ENCODE measurements at places on chromosomes 1 and 21.

DNA sequence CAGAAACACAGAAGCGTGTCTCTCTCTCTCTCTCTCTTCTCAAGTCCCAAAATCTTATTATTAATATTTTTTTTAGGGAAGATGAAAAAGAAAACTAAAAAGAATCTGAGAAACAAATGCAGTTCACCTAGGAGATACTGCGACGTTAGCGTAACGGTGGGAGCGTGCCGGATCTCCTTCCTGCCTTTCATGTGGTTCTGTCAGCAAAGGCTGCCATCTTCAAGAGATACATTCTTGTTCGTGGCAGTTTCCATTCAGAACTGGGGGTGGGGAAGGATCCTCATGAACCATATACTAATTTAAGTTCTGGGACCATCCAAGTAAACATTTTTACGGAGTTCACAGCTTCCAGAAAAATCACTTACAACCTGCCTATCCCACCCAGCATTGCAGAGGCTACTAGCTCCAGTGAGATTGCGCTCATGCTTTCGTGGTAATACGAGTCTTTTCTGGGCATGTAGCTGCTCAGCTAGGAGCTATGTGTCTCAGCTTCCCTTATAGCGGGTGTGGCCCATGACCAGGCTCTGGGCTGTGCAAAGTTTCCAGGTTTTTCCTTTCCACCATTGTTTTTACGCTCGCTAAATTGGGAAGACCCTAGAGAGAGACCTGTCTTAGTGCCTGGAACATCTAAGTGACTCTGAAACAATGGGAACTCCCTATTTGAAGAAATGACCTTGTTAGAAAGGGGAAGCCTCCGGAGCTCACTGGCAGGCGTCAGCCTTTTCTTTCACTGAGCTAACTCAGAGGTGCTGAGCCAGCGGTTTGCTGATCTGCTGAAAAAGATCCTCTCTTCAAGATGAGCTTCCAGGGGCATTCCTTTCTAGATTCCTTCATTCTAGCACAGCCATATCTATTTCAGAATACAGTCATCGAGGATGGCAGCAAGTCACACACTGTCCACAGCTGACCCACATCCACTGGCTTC is 17.3 kb downstream of the SLAMF1 start:
- peak; percentile 56 for DNase-seq

DNA sequence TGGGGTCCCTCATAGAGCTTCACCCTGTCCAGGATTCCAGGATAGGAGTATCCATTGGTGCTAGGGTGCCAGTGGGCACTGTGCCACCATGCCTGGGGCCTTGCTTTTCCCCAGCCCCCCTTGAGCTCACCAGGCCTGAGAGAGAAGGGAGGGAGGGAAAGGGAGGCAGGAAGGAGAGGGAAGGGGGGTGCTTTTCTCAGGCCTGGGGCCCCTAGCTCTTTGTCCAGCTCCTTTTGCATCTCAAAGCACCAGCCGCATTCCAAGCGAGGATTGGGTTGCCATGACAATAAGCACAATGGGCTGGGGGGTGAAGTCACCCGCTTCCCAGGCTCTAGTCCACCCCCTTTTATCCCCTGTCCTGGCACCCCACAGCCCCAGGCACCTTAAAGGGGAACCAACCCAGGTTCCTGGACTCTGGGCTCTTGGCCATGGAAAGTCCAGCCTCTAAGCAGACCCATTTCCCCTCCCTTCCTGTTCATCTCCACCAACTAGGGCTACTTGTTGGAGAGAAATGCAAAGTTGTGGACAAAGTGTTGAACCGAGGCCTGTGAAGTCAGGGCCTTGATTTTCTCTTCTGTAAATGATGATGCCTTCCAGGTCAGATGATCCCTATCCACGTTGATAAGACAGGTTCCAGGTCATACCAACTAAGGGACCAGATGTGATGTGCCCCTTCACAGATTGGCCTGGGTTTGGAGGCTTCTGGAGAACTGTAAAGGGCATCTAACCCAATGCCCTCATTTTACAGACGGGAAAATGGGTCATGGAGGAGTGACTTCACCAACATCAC is 11.4 kb downstream of the THBS3 start:
- DNase-seq, result no peak

- DNase-seq, result no peak
Observed at GRCh38 chr1:94734963-94735901, 84.9 kb upstream of the SLC44A3 start.

- DNase-seq, result no peak
Observed at GRCh38 chr1:59532102-59532501, 235.2 kb downstream of the FGGY start.

GRCh38 chr1:150233359-150234308 is 2.3 kb downstream of the ANP32E start:
- DNase-seq, result no peak

GRCh38 chr1:228803421-228803820 is 68.1 kb downstream of the RHOU start:
- no peak for DNase-seq

DNA sequence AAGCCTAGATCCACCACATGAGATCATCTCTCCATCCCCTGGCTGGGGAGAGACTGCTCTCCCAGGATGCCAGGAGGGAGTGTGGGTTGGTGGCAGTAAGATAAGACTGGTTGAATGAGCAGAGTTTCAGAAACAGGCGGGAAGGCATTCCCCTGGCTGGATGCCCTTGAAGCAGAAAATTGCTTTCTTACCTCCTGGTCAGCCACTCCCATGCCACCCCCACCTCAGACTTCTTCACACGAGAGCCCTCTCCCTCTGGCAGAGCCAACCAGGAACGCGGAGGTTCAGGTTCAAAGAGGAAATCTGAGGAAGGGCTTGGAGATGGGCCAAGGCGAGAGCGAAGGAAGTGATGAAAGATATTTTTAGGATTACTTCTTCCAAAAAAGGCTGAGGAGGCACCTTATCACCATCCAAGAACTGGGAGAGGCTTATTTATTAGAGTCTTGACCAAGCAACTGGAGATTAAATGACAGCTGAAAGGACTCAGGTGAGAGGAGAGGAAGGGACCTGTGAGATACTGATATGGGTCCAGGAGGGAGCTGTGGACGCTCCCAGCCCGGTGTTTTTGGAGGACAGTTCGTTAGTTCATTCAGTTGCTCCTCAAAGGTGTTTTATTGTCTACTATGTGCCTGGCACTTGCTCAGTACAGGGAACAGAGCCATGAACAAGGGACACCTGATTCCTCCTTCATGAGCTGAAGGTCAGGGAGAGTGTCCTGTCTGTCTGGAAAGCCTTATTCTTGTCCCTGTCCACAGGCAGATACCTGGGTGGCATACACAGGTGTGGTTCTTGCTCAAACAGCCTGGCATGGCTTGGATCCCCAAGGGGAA is 18.9 kb upstream of the SLC26A9 start:
- DNase-seq, result no peak

- no peak for DNase-seq
Observed at GRCh38 chr1:29488794-29489311, 252.5 kb downstream of the PTPRU start.

DNA sequence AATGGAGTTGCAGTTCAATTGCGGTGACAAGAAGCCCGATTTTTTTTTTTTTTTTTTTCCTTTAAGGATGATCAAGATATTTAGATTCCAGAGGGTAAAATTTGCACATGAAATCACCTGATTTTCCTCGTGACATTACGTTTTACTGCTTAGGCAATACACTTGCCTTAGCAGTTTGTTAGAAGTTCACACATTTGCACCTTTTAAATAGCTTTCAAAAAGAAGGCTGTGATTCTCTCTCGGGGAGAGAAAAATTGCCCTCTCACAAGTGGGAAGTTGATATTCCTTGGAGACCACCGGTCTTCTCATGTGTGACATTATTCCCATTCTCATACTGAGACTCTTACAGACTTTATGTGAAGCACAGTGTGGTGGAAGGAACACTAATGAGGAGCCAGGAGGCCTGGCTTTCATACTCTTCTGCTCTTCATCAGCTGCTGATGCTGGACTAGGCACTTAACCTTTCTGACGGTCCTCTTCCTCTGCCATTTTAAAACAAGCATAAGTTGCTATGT is 69.8 kb upstream of the HSPA13 start:
- no peak for DNase-seq

DNA sequence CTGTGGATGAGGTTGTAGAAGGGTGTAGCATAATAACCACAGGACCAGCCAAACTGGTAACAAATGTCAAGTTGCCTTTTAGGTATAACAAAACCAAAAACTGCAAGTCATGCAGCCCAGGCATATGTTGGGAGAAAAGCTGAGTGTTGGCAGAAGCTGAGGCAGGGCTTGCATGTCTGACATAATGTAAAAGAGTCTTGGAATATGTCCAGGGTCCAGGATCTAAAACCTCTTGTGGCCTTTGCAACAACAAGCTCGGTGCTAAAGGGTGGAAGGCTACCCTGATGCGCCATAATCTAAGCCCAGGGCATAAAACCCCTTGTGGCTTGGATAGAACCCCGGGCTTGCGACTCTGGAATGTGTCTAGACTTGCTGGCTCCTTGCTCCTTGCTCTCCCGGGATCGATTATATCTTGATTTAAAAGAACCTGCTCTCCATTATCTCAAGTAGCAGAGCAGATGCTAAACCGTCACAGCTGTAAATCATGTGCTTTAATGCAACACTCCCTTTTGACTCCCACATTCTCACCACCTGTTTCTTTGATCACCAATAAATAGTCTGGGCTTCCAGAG is 26.5 kb upstream of the SLC35A3 start:
- no peak for DNase-seq

DNA sequence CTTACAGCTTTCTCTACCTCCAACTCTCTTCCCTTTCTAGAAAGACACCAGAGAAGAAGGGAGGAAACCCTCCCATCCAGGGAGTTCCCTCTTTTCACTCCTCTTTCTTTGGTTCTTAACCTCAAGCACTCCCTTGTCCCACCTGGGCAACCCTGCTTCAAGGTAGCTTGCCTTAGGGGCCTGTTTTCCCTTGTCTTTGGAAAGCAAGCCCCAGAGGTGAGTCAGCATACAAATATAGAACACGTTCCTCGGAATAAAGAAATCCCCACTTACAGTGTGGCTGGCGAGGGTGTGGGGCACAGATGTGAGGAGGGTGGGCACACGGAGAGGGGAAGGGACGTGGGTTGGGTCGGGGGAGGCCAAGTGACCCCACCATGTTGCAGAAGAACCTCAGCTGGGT is 26.1 kb upstream of the KCNE2 start:
- DNase-seq, result no peak

GRCh38 chr1:187275985-187276575 is 447.3 kb downstream of the PLA2G4A start:
- no peak for DNase-seq

- DNase-seq, result no peak
Observed at GRCh38 chr21:45178070-45178608, 103.8 kb downstream of the ADARB1 start.

DNA sequence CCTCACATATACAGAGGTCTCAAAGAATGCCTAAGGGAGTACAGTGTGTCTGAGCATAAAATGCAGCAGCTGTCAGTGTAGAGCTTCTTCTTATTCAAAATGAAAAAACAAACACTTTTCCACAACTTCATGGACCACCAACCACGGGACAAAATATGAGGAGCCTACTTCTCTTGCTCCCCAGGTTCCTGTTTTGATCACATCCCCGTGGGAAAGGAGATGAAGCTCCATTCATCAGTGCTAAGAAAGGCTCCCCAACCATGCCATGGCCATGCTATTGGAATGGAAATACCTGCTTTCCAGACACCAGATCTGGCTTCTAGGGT is 383 bp downstream of the CD48 start:
- DNase-seq, result no peak

GRCh38 chr21:44854664-44855446 is 18.6 kb downstream of the PTTG1IP start:
- DNase-seq, result no peak

DNA sequence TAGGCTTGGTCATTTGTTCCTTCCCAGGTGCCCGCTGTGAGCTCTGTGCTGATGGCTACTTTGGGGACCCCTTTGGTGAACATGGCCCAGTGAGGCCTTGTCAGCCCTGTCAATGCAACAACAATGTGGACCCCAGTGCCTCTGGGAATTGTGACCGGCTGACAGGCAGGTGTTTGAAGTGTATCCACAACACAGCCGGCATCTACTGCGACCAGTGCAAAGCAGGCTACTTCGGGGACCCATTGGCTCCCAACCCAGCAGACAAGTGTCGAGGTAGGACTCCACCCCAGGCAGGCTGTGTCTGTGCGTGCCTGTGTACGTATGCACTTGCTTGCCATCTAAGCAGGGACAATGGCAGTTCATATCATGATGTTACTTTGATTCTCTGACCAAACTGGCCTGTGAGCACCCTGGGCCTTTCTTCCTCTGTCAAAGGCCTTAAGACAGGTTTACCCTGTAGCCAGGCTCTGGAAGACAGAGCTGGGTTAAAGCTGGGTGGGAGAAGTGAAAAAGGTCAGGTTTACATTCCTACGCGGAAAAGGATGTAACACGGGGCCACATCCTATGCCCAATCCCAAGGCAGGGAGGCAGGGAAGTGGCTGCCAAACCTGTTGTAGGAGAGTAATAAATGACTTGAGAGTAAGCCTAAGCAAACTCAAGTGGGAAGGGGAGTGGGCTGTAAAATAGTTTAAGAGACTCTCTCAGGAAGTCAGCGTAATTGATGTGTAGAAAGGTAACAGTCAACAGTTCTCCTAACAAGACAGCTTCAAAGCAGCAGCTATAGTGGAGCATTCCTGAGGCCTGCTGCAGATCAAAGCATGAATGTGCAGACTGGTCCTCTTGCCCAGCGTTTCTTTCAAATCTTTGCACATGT is 42.5 kb downstream of the LAMC2 start:
- no peak for DNase-seq

DNA sequence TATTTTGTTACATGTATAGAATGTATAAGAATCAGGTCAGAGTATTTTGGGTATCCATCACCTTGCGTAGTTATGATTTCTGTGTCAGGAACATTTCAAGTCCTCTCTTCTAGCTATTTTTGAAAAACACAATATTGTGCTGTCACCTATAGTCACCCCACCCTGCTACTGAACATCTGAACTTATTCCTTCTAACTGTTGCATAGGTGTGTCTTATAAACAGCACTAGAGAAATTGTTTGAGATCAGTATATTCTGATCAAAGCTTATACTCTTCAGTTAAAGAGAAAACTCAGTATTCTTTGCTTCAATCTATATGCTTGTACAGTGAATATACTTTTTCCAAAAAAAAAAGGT is 96.0 kb downstream of the ASH1L start:
- no peak for DNase-seq

GRCh38 chr1:245301162-245301580 is 146.4 kb downstream of the KIF26B start:
- no peak for DNase-seq

- DNase-seq, result no peak
Observed at GRCh38 chr1:151502859-151503780, 8.1 kb upstream of the CGN start.

GRCh38 chr1:67651031-67651430 is 34.0 kb upstream of the GADD45A start:
- no peak for DNase-seq

- DNase-seq, result no peak
Observed at GRCh38 chr1:42403880-42404400, 23.3 kb downstream of the RIMKLA start.

DNA sequence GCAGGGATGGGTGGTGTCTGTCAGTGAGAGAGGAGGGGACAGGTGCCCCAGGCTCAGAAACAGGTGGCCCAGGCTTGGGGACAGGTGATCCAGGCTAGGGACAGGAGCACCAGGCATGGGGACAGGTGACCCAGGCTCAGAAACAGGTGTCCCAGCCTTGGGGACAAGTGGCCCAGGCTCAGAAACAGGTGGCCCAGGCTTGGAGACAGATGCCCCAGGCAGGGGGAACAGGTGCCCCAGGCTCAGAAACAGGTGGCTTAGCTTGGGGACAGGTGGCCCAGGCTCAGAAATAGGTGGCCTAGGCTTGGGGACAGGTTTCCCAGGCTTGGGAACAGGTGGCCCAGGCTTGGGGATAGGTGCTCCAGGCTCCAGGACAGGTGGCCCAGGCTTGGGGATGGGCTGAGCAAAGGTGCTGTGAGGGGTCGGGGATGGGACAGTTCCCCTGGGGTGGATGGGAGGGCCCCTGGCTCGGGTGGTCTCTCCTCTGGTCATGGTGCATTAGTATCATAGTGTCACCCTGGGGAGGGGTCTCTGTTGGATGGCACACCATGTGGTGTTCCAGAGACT is 87.7 kb upstream of the C1orf174 start:
- DNase-seq, result no peak
